ENCODE measurements at places on chromosomes 1 and 21.
A peak's percentile ranks its signal among the peaks of the same experiment; 100 is the strongest.

- no peak for DNase-seq
Measured at GRCh38 chr1:169527451-169528214, 41.9 kb upstream of the SLC19A2 start.

DNA sequence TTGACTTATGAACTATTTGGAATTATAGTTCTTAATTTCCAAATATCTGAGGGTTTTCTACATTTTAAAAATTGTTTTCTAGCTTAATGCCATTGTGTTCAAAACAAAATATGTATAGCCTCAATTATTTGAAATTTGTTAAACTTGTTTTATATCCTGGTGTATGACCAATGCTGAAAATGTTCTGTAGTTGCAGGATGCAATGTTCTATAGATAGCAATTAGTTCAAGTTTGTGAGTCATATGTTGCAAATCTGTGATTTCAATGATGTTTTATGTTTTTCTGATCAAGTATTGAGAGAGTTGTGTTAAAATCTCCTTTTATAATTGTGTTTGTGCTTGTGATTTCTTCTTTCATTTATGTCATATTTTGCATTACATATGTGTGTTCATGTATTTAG is 517.5 kb downstream of the ADGRL2 start:
- DNase-seq, result no peak

DNA sequence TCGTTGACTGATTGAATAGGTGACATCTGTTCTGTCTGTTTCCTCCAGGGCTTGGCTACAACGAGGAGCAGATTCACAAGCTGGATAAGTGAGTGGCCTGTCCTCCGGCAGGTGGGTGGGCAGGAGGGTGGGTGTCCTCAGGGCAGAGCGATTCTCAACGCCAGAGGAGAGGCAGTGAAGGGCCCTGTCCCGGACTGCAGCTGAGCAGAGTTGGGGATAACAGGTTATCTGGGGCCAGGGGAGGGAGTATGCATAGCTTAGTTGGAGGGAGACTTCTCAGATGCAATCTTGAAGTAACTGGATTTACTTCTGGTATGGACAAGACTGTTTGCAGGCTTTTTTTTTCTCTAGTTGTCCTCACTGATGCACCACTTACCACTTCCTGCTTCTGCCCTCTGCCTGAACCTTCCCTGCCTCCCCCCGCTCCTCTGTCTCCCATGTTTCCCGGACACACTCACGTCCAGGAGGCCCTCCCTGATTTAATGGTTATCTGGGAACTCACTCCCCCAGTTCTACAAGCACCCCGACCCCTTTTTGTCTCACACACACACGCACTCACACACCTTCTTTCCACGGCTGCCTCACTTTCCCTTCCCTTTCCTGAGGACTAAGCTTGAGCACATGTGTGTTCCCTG is 16.4 kb upstream of the RASSF5 start:
- no peak for DNase-seq

- DNase-seq, result no peak
Measured at GRCh38 chr1:115880981-115881672, 40.2 kb upstream of the NHLH2 start.

DNA sequence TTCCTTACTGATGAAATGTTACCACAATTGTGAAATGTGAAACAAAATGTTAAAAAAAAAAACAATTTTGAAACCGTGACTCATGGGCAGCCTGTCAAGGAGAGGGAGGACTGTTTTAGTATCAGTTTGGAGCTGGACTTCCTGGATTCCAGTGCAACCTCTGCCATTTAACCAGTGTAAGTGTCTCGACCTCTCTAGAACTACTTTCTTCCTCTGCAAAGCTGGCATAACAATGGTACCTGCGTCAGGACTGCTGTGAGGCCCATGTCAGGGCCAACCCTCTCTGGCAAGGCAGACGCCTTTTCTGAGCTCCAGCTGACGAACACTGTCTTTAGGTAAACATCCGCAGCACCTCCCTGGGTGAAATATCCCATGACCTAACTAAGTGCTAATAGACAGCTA is 20.9 kb downstream of the URB1 start:
- no peak for DNase-seq

GRCh38 chr1:241356519-241357365 is at the start of gene RGS7:
TSS of gene RGS7 (minus strand) at chr1:241357205.
- no peak for DNase-seq

- DNase-seq, result no peak
Measured at GRCh38 chr21:46168238-46168637, 12.9 kb upstream of the FTCD start.

- DNase-seq, result no peak
Measured at GRCh38 chr1:218421531-218421930, 76.4 kb downstream of the TGFB2 start.

DNA sequence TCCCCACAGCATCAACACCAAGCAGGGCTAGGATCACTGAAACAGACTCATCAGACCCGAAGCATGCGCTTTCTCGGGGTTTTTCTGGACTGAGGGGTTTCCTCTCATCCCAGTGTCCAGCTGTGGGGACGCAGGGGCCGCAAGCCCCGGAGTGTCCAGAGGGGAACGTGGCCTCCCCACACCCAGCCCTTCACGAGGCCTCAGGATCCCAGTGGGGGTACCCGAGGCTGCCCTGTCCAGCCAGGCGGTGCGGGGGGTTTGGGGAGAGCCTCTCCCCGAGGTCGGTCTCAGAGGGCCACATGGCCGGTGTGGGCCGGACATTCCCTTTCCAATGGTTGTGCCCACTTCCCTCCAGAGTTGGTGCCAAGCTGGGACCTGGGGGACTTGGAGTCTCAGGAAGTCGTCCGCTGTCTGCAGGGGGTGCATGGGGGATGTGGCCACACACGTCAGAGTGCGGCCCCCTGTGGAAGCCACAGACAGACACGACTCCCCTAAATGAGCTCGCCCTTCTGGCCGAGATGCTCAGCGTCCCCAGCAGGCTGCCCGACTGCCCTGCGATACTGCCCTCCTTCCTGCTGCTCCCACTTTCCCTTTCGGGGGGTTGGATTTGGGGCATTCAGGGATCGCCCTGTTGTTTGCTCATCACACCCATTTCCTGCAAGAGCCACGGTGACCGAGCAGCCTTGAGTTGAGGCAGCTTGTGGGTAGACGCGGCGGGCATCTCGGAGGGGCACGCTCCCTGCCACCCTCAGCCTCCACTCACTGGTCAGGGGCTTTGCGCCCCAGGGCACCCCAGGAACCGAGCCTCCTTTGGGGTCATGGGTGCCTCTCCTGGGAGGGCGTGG is 4.1 kb downstream of the COL6A1 start:
- no peak for DNase-seq

- DNase-seq, result no peak
Measured at GRCh38 chr1:101566883-101567538, 330.2 kb downstream of the S1PR1 start.

DNA sequence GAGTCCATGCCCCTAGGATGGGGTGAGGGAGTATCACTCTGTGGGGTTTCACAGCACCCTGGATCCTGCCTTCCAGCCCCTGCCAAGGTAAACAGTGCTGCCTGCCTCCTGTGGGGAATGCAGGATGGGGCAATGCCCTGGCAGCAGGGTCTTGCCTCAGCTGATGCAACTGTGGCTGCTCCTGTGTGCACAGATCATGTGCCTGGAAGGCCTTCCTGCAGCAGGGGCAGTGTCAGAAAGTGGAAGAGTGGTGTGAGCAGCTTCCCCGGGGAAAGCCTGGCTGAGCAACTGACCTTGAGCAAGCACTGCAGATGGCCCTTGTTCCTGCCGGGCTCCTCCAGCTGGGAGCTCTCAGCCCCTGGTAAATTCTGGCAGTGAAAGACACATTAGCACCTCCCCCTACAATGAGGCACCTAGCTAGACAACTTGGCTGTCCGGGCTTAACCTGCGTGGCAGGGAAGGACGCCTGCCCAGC is 9.9 kb downstream of the TOR3A start:
- DNase-seq, result no peak

- no peak for DNase-seq
Measured at GRCh38 chr1:28280501-28280900, 21.2 kb downstream of the SESN2 start.

GRCh38 chr21:46264690-46265144 is 20.7 kb downstream of the MCM3AP start:
- no peak for DNase-seq

DNA sequence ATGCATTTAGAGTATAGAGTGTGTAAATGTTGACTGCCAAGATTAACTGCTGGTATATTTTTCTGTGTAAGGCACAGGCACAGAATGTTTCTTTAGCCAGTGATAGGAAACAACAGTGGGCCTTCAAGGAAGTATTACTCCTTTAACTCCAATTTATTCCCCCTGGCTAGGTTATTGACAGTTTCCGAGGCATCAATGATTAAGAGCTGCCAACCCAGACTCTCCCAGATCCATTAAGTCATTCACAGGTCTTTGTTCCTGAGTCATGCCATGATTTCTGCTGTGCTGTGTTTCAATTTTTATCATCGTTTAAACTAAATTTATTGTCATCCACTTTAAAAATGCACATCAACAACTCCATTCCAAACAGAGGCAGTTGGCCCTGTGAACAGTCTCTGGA is 9.2 kb downstream of the ZNF648 start:
- DNase-seq, result no peak

DNA sequence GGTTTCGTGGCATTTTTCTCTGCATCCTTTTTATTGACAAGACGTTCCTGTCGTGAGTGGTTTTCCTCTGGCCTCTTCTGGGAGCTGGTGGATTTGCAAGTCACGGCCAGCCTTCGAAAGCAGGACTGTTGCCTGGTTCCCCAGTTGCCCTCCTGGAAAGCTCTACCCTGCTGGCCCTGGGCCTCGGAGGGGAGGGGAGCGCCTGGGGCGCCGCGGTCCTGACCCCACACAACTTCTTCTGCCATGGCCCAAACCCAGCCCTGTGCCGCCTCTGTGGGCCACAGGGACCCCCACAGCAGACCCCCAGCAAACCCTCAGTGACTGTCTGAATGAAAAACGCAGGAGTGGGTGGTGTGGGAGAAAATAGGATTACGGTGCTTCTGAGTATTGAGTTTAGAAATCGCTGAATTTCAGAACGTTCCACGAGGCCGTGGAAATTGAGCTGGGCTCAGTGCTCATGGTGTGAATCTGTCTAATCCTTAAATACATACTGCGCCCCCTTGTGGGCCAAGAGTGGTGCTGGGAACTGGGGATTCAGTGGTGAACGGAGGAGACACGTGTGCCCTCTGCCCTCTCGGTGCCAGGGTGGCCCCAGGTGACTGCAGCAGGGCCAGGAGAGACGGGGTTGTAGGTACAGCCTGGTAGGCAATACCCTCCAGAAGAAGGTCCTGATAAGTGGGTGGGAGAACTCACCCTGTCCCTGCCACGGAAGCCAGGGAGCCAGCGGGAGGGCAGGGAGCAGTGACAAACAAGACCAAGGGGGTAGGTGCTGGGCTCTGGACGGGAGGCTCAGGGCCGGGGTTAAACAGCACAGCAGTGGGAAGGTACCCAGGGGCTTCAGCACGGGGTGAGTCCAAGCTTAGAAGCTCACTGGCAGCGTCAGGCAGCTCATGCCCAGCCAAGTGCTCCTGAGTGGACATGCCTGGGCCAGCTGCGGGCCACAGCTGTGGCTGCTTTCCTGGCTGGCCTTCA is 101.2 kb upstream of the COL6A1 start:
- DNase-seq, result peak; percentile 71

DNA sequence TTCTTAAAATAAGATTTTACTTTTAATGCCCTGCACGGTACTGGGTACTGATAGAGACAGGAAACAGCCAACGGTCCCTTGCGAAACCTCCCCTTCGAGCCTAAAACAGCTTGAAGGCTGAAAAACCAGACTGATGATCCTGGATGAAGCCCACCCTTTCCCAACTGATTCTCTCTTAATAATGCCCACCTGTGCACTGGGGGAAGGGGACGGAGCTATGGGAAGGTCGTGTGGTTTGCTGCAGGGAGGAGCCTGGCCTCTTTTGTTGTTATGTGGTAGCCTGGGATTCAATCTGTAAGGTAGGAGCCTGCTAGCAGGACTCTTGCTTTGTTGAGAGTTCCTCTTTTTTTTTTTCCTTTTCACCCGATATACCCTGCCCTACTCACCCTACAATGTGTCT is 25.6 kb downstream of the SAMSN1 start:
- DNase-seq, result no peak

DNA sequence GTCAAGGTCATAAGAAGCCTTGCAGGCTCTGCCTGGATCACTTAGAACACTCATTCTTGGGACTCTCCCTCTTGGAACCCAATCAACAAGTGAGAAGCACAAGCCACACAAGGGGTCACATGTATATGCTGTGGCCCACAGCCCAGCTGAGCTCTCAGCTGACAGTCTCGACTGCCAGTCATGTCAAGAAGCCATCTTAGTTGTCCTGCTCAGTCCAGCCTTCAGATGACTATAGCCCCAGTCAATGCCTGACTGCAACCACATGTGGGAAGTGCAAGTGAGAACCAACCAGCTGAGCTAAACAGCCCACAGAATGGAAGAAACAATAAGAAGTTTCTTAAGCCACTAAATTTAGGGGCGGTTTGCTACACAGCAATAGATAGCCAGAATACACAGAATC is 356.0 kb downstream of the KCNH1 start:
- no peak for DNase-seq

- DNase-seq, result no peak
Measured at GRCh38 chr1:15276691-15277446, 29.8 kb downstream of the FHAD1 start.

- peak; percentile 30 for DNase-seq
Measured at GRCh38 chr1:151710187-151710840, 6.3 kb downstream of the CELF3 start.

GRCh38 chr1:219422811-219423598 is 189.9 kb downstream of the ZC3H11B start:
- DNase-seq, result no peak

GRCh38 chr1:178642282-178642681 is 82.8 kb upstream of the RALGPS2 start:
- DNase-seq, result no peak

DNA sequence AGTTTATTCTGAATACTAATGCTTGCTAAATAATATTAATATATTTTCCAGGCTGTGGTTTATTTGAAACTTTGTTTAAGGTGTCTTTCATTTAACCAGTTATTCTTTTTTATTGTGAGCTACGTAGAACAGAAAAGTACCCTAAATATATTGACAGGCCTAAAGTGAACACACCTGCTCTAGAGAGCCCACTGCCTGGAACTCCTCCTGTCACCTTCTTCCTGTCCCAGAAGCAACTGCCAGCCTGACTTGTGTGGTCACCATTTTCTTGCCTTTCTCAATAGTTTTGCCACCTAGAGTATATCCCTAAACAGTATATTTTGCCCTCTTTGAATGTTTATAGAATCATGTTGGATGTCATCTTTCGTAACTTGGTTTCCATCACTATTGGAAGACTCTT is 48.5 kb downstream of the SCCPDH start:
- DNase-seq, result no peak

- no peak for DNase-seq
Measured at GRCh38 chr1:30899577-30900389, 8.8 kb downstream of the SDC3 start.

Data from CD8-positive, alpha-beta T cell (primary cell).